ENCODE measurements at places on chromosomes 16 and 17.

DNA sequence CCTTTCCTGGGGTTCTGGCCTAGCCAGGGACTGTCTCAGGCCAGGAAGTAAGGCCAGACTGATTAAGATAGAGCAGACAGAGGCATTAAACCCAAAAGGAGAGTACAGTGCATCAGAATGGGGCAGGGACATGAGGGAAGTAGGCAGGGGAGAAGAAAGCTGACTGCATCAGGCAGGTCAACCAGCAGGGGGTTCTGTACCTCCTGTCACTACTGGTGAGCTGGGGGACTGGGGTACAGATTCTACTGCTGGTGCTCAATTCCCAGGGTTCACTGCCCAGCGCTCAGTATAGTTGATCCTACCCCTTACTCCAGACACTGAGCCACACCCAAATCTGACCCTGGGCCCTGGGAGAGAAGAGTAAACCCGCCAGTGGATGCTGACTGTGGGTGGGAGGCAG, 12.9 kb upstream of the MTMR4 start:
- DNase-seq, result no peak

DNA sequence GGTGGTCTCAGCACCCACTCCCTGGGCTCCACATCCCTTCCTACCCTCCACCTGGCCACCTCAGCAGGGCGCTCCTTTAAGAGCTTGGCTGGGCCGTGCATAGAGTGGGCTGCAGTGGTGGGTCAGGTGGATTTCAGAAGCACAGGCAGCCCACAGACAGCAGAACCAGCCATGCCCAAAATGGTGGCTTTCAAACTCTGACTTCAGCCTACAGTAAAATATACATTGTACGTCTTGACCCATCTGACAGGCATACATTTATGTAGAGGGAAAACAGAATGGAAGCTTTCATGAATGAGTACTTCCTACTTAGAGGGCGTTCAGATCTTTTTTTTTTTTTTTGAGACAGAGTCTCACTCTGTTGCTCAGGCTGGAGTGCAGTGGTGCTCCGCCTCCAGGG, 26.0 kb upstream of the LASP1NB start:
- DNase-seq, result no peak

GRCh38 chr16:79134300-79134699, 466.2 kb downstream of the MAF start:
- no peak for DNase-seq

DNA sequence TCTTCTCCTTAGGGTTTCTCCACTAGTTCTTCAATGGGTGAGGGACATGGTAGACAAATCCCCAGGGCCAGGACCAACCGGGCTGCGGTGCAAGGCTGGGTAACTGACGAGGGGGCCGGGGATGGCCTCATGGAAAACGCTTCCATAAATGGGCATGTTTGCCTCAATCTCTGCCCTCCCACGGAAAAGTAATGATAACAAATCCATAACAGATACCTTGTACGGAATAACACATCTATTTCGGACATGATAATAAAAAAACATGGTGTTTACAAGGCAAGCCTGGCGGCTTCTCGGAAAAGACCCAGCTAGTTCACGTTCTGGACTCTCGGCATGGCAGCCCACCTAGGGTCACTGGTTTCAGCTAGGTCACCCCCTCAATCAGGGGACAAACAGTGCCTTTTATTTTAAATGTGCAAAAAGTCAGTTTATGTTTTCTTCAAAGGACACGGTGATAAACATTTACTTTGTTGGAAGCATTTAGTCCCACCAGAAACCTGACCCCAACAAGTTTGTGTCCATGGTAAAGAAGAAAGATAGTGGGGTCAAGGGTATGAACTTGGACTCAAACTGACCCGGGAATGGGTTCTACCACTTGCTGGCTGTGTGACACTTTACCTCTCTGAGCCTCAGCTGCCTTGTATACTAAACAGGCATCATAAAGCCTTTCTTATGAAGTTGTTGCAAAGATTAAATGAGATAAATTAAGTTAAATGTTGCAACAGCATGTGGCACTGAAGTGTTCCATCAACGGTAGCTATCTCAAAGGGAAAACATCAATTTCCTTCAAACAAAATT, 1.7 kb downstream of the MYH11 start:
- DNase-seq, result no peak

GRCh38 chr16:87425941-87426340, 33.8 kb downstream of the MAP1LC3B start:
- no peak for DNase-seq

GRCh38 chr17:10198509-10199249, at the start of gene GAS7:
GAS7 (minus strand) TSS chr17:10198606.
- DNase-seq, result peak; percentile 86

- DNase-seq, result no peak
Measured at GRCh38 chr17:9195961-9196670, 174.8 kb downstream of the NTN1 start.

GRCh38 chr16:58658796-58659211, 25.8 kb downstream of the SLC38A7 start:
- no peak for DNase-seq

DNA sequence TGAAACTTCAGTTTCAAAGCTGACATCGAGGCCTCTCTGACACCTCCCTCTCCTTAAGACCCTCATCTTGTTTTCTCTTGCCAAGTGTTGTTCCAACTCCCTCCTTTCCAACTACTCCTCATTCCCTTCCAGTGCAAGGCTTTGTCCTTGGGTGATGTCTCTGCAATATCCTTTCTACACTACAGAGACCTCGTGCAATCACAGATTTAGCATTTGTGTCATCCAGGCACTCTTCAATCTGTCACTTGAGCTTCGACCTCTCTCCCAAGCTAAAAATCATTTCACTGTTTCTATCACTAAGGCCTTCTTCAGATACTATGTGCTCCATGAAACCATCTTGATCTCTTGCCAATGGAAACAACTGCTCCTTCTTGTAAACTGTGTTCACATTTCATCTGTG, 31.6 kb downstream of the TEKT3 start:
- no peak for DNase-seq

DNA sequence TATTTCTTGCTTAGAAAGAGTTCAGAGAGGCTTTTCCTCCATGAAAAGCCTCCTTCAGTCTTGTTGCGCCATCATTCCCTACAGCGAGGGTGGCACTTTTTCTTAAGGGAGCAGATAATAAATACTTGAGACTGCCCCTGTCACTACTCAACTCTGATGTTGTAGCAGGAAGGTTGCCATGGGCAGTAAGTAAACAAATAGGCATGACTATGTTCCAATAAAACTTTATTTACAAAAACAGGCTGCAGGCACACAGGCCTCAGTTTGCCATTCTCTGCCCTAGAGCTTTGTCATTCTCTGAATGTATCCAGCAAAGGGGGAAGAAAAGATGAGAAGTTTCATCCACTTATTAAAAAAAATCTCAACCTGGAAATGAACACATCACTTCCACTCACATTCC, 60.4 kb downstream of the MYOCD start:
- no peak for DNase-seq

All from GM13977 (cell line).